Central memory CD4-positive, alpha-beta T cell (primary cell): ENCODE measurements at places on chromosomes 5 and 9.

- no peak for DNase-seq
Measured at GRCh38 chr9:3514786-3515185, 11.0 kb downstream of the RFX3 start.

DNA sequence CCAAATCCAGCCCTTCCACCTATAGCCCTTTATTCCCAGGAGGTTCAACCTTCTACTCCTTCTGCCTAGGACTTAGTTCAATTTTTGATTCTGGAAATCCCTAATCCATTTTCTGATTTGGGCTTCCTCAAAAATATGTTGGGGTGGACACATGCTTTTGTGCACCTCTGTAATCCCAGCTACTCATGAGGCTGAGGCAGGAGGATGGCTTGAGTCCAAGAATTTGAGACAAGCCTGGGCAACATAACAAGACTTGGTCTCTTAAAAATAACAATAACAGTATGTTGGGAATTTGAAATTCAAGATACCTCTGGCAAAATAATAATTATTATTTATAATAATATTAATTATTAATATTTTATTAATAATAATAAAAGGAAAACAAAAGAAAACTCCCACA lies 188.7 kb upstream of the TLE4 start:
- no peak for DNase-seq

- DNase-seq = no peak
Measured at GRCh38 chr9:11159318-11159862, 546.6 kb upstream of the PTPRD start.

DNA sequence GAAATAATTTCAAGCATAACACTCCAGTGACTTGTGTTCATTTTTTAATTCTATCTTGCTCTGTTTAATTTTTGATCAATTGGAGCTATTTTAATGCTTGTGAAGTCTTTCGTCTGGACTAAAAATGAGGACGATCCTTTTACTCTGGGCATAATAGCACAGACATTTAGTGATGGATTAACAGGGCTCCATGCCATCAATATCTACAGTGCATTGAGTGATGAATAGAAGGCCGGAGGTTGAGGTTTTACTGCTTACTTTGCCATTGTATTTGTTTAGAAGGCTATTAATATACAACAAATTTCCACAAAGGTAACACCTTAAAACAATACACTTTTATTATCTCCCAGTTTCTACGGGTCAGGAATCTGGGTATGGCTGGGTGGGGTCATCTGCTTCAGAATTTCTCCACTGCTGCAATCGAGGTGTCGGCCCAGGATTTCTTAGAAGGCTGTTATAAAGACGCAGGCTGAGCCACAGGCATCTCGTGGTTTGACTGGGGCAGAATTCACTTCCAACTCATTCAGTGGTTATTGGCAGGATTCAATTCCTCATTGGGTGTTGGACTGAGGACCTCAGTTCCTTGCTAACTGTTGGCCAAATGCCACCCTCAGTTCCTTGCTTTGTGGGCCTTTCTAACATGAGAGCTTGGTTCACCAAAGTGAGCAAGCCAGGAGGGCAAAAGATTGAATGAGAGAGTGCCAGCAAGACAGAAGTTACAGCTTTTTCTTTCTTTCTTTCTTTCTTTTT lies 265.4 kb upstream of the VLDLR start:
- no peak for DNase-seq

GRCh38 chr5:76524868-76525267 lies 98.3 kb downstream of the F2RL2 start:
- no peak for DNase-seq

DNA sequence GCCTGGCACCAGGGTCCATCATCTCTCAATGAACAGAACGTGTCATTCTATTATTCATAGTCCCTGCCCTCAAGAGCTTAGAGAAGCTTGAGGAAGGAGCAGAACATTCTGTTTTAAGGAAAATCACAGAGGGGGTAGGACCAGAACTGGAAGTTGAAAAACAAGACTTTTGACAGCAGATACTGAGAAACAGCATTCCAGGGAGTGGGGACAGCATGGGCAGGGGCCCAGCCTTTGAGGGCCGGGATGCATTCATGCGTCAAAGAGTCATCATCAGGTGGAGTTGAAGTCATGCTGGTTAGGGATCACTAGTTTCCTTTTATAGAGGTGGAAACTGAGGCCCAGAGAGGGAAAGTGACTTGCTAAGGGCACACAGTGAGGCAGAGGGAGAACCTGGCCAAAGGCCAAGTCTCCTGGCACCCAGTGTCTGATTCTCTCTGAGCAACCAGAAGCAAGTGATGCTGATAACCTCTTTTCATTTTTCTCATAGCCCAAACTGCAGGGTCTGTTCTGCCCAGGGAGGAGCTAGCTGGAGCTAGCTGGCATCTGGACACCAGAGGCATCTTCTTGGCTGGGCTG lies 41.5 kb upstream of the STXBP1 start:
- no peak for DNase-seq

DNA sequence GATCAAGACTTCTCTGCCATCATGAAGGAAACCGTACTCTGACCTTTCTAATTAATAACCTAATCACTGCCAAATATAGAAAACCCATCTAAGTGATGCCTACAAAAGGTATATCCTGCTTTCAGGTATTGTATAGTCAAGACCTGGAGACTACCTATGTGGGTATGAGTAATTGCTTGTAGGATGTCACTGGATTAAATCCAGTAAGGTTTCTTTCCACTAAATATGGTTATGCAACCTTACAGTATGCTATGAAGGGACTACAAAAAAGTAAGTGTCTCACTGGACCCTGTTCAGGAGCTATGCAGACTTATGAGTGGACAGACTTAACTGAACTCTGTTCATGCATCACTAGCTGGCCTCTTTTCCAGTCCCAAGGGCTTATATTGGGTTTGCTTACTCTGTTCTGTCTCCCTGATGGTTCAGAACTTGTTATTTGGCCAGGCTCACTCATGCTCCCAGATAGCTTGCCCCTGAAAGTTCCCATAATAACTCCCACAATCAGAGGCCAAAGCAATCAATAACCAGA lies 51.1 kb downstream of the PDE6A start:
- DNase-seq = no peak

DNA sequence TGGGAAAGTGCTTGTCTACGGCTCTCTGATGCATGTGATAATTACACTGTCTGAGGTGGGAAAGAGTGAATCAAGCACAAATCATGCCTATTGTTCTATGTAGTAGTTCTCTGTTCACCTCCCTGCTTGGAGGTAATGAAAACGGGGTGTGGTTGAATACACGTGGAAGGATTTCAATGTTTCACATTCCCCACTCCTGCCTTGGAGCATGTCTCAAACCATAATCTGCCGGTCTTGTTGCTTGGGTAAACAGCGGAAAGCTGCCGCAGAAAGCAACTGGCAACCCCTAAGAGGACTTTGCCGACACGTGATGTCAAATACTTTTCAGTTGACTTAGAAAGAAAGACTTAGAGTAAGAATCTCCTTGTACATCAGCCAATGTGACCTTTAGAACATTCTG lies 63.5 kb upstream of the MOCS2 start:
- DNase-seq = no peak

- no peak for DNase-seq
Measured at GRCh38 chr5:133189881-133190280, 138.1 kb downstream of the HSPA4 start.

GRCh38 chr5:113128082-113128481 lies 151.5 kb downstream of the DCP2 start:
- no peak for DNase-seq

DNA sequence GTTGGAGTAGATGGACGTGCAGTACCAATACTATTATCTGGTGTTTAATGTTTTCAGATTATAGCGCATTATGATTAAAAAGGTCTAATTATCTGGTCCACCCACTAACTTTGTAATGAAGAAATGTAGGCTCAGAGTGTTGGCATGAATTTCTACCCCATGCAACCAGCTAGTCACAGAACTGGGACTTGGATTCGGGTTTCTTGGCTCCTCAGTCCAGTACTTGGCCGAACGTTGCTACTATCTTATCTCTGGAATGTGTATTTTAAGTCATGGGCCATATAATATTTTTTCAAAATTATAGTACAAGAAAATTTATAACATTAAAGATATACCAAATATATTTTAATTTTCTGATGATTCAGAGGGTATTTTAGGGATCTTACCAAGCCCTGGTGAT lies 657.5 kb upstream of the DMAC1 start:
- DNase-seq = no peak

DNA sequence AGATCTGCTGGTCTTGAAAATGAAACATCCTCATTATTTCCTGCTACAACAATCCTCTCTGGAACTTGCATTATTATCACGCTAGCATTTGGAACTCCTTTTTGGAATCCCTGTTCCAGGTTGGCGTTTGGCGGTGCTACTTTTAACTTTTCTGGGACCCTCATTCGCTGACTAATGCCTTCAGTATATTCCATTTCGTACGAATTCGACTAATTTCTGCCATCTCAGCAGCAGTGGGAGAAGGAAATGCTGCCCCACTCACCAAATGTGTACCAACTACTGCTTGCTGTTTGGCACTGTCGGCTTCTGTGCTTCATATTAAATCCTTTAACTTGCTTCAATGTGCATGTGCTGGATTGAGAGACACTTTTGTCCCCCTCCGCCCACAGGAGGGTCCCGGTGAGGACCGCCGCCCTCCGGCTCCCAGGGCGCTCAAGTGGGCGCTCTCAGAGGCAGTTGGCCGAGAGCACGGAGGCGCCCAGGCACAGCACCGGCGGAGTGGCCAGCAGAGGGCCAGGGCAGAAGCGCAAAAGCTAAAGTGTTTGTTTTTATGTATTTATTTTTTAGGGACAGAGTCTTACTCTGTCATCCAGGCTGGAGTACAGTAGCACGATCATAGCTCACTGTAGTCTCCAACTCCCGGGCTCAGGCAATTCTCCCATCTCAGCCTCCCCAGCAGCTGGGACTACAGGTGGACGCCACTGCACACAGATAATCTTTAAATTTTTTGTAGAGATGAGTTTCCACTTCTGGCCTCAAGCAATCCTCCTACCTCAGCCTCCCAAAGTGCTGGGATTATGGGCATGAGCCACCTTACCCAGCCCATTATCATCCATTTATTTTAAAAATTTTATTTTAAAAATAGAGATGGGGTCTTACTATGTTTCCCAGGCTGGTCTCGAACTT lies 11.9 kb downstream of the PDE6A start:
- DNase-seq = no peak

- DNase-seq = no peak
Measured at GRCh38 chr5:116455061-116455460, 119.6 kb downstream of the SEMA6A start.

GRCh38 chr5:40486437-40487275 lies 193.1 kb upstream of the PTGER4 start:
- DNase-seq = peak; percentile 72

DNA sequence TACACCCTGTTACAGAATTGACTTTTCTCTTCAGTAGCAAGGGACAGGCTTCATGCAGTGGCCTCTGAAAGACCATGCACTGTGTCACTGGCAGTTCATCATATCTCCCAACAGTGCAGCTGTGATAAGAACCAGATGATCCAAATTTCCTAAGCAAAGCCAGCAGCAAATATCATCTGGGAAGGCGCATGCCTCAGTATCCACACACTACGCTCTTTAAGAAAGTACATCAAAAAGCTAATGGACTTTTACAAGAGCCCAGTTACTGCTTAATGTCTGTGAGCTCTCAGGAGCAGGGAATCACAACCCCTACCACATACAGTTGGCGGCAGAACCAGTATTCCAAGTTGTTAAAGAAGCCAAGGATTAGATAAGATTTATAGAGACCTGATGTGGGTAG lies 25.1 kb downstream of the ADAMTSL1 start:
- no peak for DNase-seq

GRCh38 chr5:138725153-138725817 lies 27.9 kb upstream of the CTNNA1 start:
- DNase-seq = no peak

DNA sequence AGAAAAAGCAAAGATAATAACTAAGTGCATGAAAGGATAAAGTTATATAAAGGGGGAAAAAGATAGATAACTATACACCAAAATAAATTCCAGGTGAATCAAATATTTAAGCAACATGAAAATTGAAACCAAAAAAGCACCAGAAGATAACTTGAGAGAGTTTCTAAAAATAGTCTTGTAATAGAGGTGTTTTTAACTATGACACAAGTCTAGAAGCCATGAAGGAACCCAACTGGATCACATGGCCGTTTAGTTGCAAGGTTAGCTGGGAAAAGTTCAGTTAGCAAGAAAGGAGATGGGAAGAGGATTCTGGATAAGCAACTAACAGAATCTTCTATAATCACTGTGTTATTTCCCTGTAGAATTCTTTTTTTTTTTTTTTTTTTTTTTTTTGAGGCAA lies 9.2 kb upstream of the RASA1 start:
- no peak for DNase-seq

DNA sequence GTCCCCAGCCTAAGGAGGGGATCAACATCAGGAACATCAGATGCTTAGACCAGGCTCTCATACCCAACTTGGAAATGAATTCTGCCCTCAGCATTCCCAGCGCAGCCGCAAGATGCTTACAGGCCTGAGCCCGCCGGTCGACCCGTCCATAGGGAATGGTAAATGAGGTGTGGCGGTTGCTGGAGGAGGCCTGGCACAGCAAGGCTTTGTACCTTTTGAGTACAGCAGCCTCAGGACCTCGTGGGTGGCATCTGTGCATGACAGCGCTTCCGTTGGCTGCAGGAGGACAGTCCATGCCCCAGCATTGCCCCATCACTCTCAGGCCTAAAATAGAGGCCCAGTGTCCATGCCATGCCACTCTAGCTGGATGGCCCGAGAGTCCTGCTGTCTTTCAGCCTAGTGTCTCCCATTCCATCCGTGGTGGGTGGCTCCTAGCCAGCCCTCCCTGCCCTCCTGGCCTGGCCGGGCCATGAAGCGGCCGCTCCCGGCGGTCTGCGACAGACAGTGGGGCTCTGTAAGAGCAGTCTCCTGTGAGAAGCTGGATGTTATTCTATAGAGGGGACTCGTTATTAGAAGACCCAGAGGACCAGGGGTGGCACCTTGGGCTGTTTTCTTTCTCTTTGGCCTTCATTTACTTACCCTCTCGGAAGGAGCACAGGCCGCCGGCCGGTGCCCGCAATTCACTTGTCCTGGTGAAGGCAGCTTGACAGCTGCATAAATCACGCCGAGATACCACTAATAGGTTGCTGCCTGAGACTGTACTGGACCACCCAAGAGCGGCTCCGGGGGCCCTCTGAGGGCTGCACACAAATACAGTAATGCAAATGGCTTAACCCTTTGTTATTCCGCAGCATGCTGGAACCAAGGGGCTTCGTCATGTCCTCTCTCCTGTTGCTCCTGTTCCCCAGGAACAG lies 223.5 kb upstream of the TUT7 start:
- DNase-seq = no peak

DNA sequence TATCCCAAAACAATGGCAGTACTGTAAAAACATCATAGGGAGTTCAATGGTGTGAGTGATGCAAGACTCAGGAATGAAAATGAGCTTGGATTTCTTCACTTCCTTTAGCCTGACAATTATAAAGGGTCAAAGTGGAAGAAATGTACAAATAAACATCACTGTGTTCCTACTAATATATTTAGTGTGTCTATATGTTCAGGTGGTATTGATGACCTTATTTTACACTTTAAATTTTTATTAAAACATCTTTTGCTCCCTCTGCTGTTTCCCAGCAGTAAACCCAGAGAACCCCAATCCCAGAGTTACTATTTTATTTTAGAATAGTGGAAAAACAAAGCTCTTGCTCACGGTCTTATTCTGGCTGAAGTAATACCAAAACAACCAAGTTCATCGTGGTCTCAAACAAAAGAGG lies 2.0 kb downstream of the LOX start:
- DNase-seq = no peak

- peak; percentile 9 for DNase-seq
Measured at GRCh38 chr5:96627792-96628398, 34.3 kb upstream of the CAST start.

- DNase-seq = no peak
Measured at GRCh38 chr9:75889577-75889976, 896 bp upstream of the PCSK5 start.
